Fibroblast of skin of right biceps (primary cell): ENCODE measurements at places on chromosomes 3 and 15.

DNA sequence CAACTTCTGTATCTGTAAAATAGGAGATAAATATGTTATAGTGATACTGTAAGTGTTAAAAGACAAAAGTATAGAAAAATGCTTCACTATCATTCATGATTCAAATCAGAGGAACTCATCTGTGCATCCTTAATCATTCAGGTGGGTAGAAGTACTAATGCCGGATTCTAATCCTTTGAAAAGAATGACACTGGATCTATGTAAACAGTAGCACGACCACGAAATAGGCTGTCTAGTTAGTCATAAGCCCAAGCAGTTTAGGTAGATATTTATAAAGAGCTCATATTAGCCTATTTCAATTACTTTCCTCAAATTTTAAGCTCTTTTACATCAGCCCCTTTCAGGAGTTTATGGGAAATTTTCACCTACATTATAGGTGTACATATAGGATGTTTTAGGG is 437.9 kb downstream of the SOX2 start:
- DNase-seq, result no peak

GRCh38 chr3:50850639-50851511 is 176.1 kb downstream of the DOCK3 start:
- DNase-seq, result no peak

GRCh38 chr15:51907136-51907862 is 64.3 kb downstream of the LEO1 start:
- peak; percentile 19 for DNase-seq

GRCh38 chr3:86985181-86985826 is 5.6 kb downstream of the VGLL3 start:
- no peak for DNase-seq

DNA sequence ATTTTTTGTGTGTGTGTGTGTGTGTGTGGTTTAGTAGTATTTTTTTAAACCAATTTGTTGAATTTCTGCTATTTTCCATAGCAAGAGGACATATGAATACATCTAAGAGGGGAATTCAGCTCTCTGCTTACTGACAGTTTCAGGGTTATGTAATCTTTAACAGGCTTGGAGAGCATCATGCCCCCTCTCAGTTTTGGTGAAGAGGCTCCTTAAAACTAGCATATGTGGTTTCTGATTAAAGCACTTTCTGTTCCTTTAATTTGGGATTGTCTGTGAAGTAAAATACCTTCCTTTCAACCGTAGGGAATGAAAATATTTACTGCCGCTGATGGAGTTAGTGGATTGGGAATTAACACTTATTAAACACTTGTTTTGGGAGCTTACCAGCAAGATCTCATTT is 19.4 kb upstream of the NFKBIZ start:
- DNase-seq, result no peak

DNA sequence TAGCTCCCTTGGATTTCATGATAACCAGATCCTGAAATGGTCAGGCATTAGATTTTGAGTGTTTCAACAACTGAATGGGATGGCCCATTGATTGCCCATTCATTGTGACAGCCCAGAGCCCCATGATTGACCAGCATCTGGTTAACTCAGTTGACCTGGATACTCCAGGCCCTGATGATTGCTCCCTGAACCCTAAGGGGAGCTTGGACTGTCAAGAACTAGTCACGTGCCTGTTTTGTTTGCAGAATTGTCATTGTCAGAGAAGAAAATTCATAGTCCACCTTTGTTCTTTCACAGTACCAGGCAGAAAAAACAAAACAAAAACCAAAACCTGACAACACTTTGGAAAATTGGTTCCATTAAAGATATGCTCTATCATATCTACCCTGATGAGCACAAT is 241.3 kb upstream of the ONECUT1 start:
- no peak for DNase-seq

DNA sequence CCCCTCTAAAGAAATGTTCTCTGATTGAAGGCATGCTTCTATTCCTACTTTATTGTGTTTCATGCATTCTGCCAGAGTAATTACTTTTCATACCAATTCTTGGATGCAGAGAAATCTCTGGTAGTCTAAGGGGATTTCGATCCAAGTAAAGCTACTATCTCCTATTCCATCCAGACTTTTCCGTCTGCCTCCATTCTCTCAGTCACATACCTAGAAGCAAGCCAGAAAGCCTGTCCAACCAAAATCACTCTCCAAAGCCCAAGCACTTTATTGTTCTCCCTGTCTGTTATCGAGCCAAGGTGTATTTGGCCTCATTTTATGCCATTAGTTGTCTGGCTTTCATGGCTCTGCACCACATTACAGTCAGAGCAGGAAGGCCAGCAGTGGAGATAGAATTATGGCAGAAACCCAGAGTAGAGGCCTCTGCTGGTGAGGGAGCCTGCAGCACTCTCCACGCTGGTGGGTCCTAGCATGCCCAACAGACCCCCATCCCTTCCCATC is 95.9 kb downstream of the SLC49A4 start:
- DNase-seq, result no peak

DNA sequence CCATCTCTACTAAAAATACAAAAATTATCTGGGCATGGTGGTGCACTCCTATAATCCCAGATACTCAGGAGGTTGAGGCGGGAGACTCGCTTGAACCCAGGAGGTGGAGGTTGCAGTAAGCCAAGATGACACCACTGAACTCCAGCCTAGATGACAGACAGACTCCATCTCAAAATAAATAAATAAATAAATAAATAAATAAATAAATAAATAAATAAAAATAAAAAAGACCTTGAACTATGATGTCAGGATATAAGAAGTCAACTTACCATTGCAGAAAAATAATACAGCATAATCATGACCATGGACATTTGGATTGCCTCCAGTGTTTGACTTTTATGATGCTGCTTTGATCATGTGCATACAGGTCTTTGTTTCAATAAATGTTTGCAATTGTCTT is 484.3 kb upstream of the ROBO1 start:
- DNase-seq, result no peak

DNA sequence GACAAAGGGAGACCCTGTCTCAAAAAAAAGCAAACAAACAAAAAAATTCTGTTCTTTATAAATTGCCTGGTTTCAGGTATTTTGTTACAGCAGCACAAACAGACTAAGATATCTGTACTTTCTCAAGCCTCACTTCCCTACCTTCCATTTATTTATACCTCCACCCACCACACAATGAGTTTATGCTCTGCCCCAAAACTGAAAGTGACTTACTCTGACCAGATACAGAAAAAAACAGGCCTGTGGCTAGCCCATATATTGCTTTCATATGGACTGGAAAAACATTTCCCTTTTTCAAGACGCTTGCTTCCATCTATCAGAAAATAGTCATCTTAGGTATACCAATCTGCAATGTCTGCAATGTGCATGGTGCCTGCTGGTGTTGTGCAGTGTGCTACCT is 8.7 kb upstream of the GPD1L start:
- no peak for DNase-seq
